ENCODE measurements at places on chromosomes 3 and 15.
A peak's percentile ranks its signal among the peaks of the same experiment; 100 is the strongest.

- DNase-seq, result no peak
Measured at GRCh38 chr15:77866186-77866585, 211.3 kb downstream of the TBC1D2B start.

DNA sequence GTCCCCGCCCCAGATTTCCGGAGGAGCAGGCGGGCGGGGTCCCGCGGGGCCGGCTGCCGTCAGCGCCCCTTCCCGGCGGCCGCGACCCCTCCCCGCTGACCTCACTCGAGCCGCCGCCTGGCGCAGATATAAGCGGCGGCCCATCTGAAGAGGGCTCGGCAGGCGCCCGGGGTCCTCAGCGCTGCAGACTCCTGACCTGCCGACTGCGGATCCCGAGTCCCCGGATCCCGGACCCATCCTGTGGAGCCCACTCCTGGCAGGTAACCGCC is at the start of gene TRH:
TRH (plus strand) TSS at position 157 of the 269 bp plus-strand sequence. CDS start 1,097 bp downstream, outside the sequence.
- no peak for DNase-seq

GRCh38 chr3:140134231-140134965 is 199.4 kb downstream of the CLSTN2 start:
- DNase-seq, result no peak

DNA sequence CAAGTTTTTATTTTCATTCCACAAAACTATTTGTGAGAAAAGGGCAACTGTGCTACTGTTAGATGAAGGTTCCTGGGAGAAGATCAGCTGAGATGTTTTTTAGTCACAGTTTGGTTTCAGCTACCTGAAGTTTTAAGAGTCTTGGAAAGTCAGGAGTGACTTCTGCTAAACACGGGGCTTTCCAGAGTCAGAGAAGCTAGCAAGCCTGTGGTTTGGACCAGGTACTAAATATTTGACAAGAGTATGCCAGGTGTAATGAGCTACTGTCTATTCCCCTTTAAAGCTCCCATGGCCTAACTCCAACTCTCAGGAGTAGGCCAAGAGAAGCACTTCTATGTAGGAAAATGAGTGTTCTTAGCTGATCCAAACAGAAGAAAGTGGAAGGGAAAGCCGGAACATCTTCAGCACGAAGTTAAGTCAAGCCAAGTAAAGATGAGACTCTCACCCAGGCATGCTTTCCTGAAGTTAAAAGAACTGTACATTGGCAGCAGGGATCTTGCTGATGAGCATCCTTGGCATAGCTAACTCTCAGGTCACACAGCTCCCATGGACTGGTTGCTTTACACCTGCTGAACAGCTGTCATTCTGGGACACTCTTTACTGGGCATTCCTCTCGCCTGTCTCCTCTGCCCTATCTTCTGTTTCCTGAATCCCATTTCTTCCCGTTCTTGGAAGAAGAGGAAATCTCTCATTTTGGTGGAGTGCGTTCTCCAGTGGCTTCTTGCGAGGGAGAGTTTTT is 22.5 kb downstream of the TM4SF18 start:
- no peak for DNase-seq

DNA sequence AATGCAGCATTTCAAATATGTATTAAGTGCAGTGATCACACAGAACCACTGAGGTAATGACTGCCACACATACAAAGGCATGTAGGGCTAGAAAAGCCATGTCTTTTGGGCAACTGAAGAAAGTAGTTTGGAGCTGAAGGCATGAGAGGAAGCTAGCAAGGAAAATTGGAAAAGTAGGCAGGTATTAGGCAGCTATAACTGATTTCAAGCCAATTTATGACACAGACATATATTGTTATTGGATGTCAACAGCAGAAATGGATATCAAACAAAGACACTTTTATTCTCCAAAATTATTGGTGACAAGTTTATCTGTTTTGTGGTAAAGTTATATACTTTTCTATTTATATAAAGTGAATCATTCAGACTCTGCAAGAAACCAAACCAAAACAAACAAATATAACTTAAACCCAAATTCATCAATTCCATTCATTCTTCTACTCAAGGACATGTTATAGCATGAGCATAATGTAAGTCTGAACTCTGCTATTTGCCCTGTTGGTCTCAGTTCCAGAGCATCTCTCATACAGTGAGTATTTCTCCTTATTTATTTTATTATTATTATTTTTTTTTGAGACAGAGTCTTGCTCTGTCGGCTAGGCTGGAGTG is 307.4 kb upstream of the COL8A1 start:
- no peak for DNase-seq

- DNase-seq, result no peak
Measured at GRCh38 chr3:156586905-156587759, 32.2 kb upstream of the SSR3 start.

DNA sequence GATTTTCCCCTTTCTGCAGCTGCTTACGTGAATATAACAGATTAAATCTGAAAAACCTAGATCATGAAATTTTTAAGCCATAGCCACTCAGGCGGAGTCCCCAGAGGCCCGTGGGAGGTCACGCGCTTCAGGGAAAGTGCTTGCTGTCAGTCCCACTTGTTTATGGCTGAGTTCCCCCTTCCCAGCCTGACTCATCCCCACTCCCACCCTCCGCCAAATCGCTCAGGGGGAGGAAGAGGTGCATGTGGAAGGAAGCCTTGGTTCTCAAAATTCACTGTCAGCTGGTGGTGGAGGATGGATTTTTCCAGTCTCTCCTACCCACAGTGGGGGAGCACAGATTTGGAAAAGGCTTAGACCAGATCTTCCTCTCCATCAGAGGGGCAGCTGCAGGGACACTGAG is 67.4 kb downstream of the CORO2B start:
- DNase-seq, result no peak

- no peak for DNase-seq
Measured at GRCh38 chr3:186633481-186633880, 6.7 kb upstream of the FETUB start.

DNA sequence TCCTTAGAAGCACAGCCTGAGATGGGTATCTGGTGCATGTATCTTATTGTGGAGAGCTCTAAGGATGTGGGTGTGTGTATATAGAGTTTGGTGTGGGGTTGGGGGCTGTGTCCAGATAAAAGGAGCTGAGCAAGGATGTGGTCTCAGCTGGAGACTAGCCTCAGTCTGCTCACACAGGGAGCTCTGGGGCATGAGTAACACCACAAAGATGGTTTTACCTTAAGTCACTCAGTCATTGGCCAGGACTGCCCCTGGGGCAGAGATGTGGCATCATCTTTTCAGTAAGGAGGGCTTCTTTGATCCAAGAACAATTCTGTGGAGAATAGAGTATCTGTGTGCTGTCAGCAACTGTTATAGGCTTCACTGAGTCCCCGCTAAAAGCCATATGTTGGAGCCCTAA is 163.4 kb upstream of the NUDT16 start:
- no peak for DNase-seq

GRCh38 chr3:100603469-100603868 is 5.9 kb upstream of the ADGRG7 start:
- no peak for DNase-seq

DNA sequence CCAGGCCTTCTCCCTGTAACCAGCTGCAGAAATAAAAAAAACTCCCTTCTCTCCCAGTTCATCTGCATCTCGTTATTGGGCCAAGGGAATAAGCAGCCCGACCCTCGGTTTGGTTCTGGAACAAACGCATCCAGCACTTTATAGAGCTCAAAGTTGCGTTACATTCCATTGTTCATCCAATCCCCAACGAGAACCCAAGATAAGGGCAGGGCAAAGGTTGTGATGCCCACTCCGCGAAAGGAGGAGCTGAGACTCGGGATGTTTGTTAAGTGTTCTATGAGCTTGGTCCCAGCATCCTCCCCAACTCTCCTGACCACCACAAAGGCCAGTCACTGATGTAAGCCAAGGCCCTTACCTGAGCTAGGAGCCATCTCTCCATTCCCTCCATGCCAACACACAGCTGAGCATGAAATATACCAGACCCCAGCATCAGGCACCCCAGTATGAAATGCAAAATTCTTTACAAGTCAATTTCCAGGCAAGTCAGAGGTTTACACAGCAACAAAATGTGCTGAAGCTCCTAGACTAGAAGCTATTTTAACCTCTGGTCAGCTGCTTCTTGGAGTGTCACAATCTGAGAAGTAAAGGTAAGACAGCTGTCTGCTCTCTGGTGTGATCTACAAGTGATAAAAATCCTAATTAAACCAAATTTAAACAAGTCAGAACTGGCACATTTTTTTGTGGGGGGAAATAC is 17.9 kb downstream of the CCDC12 start:
- DNase-seq, result no peak

GRCh38 chr3:69772152-69772867 is 33.0 kb downstream of the MITF start:
- DNase-seq, result no peak

DNA sequence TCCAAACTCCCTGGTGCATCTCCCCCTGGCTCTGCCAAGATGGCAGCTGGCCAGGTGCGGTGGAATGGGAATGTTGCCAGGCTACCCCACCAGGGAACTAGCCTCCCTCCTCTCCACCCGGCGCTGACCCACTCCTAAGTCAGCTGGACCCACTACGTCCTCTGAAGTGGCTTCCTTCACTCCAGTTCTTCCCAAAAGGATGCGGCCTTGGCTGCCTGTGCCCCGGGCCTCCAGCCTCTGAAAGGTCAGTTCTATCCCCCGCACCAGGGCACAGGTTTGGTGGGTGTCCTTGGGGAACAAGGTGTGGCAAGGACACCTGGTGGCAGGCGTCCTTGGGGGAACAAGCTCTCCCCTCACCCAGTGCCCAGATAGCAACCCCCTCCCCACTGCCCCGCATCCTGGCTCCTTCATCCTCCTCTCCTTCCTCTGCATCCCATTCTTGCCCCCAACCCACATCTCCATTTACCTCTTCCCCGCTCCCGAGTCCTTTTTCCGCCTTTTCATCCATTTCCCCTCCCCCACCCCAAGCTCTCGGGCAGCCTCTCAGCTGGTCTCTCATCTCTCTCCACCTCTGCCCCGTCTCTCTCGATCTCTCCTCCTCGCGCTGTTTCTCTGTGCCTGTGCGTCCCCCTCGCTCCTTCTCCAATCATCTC is 54.0 kb downstream of the LHFPL4 start:
- no peak for DNase-seq

DNA sequence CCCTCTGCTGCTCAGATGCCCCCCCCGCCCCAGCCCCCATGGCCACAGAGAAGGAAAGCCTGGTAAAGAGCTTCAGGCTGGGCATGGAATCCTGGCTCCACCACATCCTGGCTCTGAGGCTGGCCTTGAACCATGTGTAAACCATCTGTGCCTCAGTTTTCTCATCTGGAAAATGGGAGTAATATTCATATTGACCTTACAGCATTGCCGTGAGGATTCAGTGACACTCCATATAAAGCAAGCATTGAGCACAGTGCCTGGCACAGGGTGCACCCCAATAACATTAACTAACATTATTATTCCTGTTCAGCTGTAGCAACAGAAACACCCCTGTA is 150.7 kb downstream of the XXYLT1 start:
- no peak for DNase-seq

DNA sequence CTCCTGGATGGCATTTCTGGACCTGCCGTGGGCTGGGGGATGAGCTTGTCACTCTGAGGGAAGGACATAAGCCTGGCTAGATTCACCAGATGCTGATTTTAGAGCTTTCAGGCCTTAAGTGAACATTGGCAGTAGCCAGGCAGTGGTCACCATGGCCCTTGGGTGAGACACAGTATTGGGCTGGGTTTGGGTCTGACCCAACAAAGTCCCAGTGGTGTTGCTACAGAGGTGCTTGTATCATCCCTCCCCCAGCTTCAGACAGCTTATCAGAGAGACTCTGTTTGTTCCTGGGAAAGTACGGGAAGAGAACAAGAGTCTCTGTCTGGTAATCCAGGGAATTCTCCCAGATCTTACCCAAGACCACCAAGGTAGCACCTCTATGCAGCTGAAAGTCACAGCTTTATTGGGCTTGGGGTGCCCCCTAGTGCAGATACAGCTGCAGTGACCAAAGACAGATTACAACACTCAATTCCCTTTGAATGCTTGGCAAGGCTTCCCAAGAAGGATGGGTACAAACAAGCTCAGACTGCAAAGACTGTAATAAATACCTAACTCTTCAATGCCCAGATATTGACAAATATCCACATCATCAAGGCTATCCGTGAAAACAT is 9.8 kb upstream of the RUVBL1 start:
- no peak for DNase-seq

DNA sequence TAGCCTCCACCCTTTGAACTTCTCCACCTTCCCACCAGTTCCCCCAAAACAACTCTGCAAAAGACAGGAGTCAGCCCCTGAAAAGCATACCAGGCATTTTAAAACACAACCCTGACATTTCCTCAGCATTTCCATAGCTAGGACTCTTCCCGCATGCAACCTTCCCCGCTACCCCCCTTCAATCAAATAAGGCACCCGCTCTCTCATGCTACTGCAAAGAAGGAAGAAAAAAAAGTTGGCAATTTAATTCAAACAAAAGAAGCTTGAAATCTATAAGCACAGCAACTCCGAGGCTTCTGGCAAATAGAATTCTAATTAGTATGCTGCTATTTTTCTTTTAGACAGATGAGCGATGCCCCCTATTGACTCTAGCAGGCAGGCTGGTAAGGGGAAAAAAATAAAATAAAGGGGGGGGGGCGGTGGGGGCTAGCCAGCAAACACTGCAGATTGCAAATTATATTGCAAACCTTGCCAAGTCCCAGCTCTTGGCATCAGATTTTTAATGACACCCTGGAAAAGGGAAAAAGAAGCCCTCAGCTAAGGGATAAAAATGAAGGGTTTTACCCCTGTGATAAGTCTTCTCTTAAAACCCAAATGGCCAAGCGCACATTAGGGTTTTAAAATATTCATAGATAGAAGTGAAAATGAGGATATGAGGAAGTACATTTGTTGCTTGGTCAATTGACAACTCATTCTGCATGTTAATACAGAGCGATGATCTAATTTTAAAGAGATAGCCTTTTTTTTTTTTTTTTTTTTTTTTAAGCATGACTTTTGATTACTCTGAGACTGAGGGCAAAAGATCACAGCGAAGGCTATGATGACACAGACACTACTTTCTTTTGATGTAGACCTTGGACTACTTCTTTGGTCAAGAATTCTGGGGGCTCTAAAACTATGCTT is 255.2 kb downstream of the NR2F2 start:
- no peak for DNase-seq

- DNase-seq, result no peak
Measured at GRCh38 chr15:73856458-73857192, 16.7 kb upstream of the TBC1D21 start.

GRCh38 chr3:15557511-15557946 is 36.0 kb upstream of the COLQ start:
- peak; percentile 10 for DNase-seq

DNA sequence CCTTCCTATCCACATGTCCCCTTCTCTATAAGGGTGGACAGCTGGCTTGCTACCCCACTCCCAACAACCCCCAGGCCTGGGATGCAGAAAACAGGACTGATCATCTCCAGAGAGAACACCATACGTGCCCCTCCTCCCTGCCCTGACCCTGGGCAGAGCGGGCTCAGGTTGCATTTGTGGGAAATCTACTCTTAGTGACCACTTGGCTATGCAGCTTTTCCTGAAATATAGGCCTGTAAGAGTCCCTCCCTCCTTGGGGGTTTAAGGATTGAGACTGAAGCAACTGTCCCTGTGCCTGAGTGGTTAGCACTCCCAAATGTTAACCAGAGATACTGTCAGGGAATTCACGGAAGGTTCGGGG is 11.7 kb downstream of the SH2D7 start:
- DNase-seq, result no peak

DNA sequence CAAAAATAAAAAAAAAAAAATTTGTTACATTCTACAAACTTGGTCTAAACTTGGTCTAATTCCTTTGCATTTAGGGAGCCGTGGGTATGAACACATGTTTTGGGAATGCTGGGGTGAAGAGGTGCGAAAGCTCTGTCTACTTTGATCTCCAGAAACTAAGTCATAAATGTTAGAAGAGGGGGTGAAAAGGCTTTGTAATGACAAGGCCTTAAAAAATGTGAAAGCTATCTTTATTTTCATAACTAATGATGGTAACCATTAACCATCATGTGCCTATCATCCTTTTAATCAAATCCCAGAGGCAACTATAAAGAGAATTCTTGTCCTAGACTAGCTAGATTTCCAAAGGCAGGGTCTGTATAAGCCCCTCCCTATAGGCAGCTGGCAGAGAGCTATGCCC is 60.9 kb downstream of the PRICKLE2 start:
- DNase-seq, result no peak
